Glomerular endothelial cell (primary cell): ENCODE measurements at places on chromosomes 5 and 9. TPM values are rescaled to one million over a fixed set of nuclear protein-coding genes. Genes with fewer than 3 reads are reported as not detected.

- DNase-seq = no peak
These were observed 128.1 kb downstream of the STARD4 start for GRCh38 chr5:111384220-111384619.

DNA sequence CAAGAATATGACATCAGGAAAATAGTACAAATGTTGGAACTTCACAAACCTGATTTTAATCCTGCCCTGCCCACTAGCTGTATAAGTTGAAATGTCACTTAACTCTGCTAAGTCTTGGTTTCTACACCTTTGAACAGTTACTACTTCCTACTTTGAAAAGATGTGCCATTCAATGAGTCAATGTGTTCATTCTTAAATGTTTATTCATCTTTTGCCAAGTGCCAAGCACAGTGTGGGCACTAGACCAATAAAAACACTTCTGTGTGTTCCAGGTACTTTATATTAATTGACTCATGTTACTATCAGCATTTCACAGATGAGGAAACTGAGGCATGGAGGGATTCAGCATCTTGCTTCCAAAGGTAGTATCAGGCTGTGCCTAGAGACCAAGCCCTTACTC, 12.8 kb downstream of the PDCL start:
- DNase-seq = no peak

The ZCCHC7 gene
- total RNA-seq = 10.2 and 20.5 TPM in 2 replicates

DNA sequence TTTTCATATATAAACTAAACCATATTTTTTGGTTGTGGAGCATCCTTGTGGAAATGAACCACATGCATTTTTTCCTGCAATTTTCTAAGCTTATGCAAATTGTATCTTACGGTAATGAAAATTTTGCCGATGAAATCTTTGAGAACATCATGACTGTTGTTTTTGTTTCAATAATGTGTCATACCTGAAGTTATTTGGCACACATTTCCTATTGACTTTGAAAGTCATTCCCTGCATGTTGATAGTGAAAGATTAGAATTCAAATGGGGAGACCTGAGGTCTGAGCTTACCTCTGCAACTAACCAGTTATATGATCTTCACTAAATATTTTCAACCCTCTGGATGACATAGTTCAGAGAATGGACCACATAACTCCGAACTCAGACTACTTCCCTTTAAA, 88.5 kb downstream of the PRR16 start:
- DNase-seq = no peak

DNA sequence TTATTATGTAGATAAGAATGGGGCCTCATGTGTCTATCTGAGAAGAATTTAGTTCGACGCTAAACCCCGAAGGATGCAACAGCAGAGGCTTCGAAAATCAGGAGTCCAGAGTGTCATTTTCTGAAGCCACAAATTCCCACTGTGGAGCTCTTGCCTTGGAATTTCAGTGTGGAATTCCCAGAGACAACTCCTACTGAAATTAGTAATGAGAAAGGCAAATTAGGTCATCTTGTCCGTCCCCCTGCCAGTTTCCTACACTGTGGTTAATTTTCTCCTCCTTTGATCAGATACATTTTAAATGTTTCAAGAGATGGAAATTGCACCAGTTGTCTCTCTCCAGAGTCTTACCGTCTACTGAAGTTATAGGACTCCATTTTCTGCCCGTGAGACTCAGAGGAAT, 633.6 kb downstream of the BNC2 start:
- no peak for DNase-seq

DNA sequence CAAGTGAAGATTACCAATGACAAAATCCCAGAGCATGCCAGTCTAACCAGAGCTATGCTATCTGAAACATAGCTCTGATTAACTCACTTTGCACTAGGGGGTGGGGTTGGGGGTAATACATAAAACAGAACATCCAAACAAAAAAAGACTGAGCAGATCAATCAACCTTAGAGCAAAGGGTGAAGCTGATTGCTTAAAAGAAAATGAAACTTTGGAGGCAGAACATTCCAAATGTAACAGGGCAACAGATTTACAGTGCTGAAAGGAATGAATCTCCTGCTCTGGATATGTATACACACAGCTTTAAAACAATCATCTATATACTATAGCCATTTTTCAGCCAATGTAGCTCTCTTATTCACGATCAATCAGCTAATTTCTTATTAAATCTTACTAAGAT, 4.9 kb downstream of the IL6ST start:
- no peak for DNase-seq

DNA sequence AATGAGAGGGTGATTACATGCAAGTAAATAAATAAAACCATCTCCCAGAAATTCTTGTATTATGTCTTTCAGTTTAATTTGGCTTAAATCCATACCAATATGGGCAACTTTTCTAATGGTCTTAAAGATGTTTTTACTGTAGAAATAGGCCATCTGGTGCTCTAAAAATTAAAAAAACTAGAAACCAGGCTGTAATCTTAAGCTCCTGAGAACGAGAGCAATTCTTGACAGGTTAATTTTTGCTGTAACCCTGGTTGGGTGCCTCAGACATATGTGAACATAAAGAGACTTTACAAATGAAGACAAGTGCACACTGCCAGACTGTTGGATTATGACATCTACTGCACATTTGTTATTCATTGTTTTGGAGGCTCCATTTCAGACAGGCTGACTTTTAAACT, 246.8 kb upstream of the DAB2 start:
- DNase-seq = no peak

The INPP5E gene
- 17.9 and 24.3 TPM in 2 replicates for total RNA-seq

- no peak for DNase-seq
These were observed at the start of gene IDNK for GRCh38 chr9:83622939-83623678. Gene IDNK, plus strand, starts transcription at chr9:83623143. Its CDS starts 29 bp downstream, at chr9:83623172.

DNA sequence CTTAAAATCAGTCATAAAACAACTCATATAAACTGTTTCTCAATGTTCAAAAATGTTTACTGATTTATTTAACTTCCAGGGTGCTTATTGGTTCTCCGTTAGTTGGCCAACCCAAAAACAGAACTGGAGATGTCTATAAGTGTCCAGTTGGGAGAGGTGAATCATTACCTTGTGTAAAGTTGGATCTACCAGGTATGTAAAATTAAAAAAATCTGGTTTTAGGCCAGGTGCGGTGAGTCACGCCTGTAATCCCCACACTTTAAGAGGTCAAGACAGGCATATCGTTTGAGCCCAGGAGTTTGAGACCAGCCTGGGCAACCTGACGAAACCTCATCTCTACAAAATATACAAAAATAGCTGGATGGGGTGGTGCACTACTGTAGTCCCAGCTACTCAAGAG, 73.7 kb downstream of the ITGA1 start:
- no peak for DNase-seq

GRCh38 chr5:42422656-42423280, 471 bp upstream of the GHR start:
- no peak for DNase-seq

- no peak for DNase-seq
These were observed 942 bp downstream of the PHF2 start for GRCh38 chr9:93577078-93577974.

GRCh38 chr5:160506006-160507004, 84.7 kb downstream of the PTTG1 start:
- DNase-seq = no peak

GRCh38 chr5:19928562-19929421, 59.2 kb downstream of the CDH18 start:
- peak; percentile 76 for DNase-seq

DNA sequence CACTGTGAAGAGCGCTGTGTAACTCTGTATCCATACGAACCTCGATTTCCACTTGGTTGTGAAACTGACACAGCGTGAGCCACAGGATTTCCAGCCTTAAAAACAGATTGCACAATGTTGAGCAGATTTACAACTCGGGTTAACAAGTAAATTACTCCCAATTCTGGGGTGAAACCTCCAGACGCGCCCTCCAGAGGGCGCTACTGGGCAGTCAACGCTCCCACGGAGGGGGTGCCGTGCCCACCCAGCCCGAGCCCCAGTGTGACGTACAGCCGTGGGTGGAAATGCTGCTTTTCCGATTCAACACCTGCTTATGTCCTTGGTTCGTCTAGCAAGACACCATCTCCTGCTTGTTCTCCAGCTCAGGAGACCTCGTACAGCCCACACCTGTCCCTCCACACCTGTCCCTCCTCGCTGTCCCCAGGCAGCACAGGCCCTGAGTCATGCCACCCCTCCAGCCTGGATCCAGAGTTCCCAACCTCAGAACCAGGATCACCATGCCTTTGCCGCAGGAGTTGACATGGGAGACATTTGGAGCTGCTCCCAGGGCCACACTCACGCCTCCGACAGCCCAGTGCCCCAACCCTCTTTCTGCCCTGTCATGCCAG, 34.4 kb upstream of the SLC6A3 start:
- no peak for DNase-seq

DNA sequence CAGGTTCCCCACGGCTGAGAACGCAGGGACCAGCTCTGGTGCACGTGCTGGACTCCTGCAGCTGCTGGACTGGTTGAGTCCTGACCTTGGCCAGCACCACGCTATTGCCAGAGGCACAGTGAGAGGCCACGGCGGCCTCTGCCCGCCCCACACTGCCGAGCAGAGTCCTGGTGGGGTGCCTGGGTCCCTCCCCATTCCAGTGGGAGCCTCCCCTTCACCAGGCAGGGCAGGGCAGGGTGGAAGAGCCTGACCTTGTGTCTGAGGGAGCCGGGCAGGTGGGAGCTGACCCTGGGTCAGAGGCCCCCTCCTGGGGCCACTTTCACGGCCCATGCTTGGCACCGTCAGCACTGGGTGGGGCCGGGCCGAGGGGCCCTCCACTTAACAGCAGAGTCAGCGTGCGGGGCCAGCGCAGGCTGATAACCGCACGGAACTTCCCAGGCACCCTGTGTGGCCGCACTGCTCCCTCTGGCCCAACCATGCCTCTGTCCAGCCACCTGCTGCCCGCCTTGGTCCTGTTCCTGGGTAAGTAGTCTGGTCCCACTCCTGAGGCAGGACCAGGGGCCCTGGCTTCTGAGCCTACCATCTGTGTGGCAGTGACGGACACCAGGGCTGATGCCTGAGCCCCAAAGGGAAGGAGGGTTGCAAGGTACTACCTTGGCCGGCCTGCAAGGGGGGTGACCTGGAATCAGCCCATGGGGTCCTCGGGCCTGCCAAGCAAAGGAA, at the start of gene MAMDC4:
MAMDC4 (plus strand) TSS at position 406 of the 723 bp plus-strand sequence; CDS start at position 477, 71 bp downstream.
- no peak for DNase-seq

The SLC25A2 gene
- total RNA-seq = 0.76 TPM in 1 of 2 replicates, not detected in the other

GRCh38 chr9:106892632-106893031, 29.7 kb downstream of the ZNF462 start:
- DNase-seq = peak; percentile 52

DNA sequence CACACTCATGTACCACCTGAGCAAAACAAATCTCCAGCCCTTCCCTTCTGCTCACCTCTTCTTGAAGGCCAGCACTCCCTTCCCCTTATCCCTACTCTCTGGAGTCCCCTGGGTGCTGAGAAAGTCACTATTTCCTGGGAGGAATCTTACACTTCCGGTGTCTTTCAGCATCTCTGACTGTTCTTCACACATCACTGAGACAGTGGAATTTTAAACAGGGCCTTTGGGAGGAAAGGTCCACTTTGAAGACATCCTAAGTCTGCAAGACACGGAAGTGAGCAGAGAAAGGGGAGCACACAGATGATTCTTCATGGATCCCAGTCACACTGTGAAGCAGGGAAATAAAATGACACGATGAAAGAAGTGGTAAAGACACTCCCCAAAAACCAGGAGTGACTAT, 25.6 kb downstream of the FRMD3 start:
- DNase-seq = no peak

The IFNK gene
- total RNA-seq = not detected in 2 replicates

DNA sequence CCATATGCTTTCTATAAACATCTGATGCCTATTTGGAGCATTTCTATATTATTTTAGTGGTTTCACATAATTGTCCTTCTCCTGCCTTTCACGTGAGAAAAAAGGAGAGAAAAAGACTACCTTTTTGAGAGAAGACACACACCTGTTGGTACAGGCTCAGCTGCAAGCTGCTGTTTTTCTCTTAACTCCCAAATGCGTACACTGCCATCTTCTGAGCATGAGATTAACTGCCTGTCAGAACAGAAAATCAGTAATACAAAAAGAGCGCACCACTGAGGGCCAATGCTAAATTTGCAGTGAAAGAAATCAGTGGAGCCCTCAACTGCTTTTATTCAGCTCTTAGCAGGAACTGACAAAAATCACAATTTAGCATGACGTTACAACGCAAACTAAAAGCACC, 54.9 kb downstream of the WDR41 start:
- DNase-seq = no peak

DNA sequence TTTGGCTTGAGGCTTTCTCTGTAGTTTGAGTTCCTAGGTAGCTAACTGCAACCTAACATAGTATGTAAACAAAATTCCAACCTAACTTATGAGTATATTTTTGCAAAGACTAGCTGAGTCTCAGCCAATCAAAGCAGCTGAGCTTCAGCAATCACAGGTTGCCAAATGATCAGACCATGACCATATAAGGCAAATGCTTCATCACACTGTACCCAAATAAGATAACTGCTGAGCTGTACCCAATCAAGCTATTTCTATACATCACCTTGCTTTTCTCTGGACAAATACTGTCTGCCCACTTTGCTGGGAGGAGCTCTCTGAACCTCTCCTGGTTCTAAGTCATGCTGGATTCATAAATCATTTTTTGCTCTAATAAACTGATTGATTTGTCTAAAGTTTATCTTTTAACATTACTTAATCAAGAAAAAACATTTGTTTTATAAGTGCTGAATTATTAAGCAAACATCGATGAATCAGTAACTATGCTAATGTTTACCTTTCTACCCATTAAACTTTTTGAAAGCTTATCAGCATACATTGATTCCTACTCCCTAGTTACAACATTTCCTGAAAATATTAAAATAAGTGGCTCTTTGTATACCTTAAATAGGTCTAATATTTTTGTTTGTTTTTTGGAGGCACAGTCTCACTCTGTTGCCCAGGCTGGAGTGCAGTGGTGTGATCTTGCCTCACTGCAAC, 129.7 kb upstream of the PCA3 start:
- DNase-seq = peak; percentile 34

The OSMR gene
- total RNA-seq = 22.8 and 37.3 TPM in 2 replicates

DNA sequence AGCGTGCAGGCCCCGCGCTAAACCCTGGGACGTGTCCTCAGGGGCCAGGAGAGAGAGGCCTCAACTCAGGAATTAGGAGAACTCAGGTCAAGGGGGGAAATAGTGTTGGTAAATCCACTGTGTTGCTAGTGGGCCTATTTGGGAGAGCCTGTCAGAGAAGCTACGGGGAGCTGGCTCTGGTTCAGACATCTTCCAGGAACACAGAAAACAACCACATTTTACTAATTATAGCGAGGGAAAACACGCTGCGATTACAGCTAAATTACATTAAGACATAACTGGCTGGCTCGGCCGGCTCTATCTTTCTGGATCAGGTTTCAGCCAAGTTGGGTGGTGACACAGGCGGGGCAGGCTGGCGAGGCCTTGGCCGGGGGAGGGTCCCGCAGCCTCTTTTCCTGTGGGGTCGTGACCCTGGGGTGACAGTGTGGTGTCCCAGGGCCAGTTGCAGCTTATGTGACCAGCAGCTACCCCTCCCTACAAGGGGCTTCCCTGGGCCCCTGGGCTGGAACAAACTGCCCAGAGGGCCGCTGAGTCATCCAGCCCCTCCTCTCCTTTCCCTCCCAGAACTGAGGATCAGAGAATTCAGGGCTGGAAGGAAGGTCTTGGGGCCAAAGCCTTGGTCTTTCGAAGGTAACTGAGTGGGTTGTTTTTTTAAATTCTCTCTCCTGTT, 75.1 kb downstream of the FGF18 start:
- DNase-seq = no peak

The ADAMTSL1 gene
- total RNA-seq = 17.2 and 22.0 TPM in 2 replicates

The KCNV2 gene
- not detected in 2 replicates for total RNA-seq

- no peak for DNase-seq
These were observed 68.5 kb downstream of the APBA1 start for GRCh38 chr9:69603656-69604055.

The TAF11L5 gene
- total RNA-seq = not detected in 2 replicates
